ENCODE measurements at places on chromosomes 12 and 14.

DNA sequence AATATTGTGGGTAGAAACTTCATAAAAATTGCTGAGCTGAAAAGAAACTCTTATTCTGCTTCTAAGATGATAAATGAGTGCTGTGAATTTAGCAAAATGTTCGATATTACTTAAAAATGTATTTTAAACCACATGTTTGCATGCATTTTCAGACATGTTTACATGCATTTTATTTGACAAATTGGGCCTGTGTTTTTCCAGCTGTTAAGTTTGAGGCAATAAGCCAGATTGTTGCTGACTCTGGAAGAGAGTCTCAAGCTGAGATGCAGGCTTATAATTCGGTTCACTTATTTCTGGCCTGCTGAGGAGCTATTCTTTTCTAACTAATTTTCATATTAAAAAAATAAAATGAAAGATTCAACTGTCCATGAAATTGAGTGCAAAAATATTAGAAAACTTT is 110.1 kb downstream of the SYNE2 start:
- no peak for DNase-seq

- no peak for DNase-seq
Measured at GRCh38 chr14:105876158-105876557, 349.8 kb downstream of the TMEM121 start.

DNA sequence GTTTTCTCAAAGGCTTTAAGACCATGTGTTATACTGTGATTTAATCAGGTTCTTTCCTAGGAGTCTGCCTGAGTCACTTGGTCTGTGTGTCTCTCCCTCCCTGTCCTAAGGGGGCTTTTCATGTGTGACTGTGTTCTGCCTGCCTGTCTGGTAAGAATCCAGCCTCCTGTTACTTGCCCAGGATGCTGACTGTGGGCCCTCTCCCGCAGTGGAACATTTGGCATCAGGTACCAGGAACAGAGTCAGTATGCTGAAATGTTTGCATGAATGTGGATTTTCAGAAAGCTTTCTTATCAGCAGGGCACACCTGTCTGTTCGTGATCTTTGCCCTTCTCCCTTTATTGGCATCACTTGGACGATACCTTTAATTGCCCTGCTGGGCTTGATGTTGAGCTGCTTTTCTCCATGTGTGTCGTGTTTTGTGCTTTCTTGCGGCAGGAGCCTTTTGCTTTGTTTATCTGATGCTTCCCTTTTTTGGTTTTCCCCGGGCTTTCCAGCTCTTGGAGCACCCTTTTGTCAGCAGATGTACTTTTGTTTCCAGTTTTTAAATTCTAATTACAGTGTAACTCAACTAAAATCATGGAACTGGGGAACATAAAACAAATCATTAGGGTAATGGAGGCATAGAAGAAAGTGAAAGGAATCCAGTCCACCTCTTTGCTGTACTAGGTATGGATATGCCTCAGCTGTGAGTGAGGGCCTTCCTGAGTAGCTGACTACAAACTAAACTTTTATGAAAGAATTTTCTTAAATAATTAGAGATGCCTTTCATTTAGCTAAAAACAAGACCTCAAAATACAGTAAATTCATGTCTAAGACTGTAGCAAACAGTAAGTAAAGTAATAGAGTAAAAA is 72.5 kb downstream of the TRAF3 start:
- no peak for DNase-seq

DNA sequence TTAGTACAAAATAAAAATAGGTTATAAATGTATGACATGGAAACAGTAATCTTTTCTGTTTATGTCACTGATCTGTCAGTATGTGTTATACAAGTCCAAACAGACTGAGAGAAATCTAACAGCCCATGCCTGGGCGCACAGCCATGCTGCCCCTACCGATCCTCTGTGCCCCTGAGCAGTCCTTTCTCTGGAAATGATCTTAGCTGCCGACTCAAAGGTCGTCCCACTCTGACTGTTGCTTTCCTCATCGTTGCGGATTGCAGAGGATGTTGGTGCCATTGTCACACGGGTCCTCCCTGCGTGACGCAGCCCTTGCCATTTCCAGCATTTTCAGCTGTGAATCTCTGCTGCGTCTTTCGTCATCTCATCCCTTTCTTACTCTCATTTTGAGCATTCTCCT is 82.9 kb upstream of the DYNC1H1 start:
- DNase-seq: no peak

DNA sequence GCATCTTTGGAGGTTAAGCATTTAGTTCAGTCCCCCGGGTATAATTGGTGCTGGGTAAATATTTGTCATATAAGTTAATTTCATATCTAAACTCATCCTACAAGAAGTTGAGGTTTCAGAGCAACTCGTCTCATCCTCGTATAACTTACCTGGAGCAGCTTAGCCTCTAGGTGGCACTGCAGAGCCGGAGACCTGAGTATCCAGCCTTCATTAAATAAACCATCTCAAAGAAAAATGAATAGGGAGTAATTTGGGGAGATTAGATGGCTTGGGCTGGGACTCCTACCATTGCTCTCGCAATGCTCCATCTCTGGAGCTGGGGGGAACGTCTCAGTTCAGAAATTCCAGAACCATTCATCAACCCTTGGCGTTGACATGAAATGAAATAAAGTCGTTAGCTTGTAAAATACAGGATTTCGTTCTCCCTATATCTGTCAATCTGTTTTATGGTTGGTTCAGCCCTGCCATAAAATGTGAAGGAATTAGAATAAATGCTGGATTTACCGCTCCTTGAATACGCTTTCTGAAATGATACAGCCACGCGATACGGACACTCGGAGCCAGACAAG is 122.9 kb upstream of the TMEM132D start:
- no peak for DNase-seq

DNA sequence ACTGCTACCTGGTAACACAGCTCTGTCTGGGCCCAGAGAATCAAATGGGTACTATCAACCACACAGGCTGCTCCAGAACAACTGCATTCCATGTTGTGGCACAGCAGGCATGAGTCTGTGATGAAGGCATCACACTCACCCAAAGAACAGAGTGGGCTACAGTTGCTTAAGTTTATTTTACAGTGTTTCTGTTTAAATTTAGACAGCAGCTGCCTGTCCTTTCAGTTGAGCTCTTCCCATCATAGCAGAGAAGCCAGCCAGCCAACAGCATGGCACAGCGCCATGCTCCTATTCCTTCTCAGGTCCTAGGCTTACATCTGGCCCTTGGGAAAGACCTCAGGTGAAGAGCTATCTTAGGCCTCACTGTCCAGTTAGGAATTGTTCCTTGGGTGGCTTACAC is 147.0 kb upstream of the FRMD6 start:
- no peak for DNase-seq

GRCh38 chr14:31128601-31129526 is 78.7 kb downstream of the HECTD1 start:
- no peak for DNase-seq

GRCh38 chr12:32828552-32828951 is 68.0 kb downstream of the PKP2 start:
- no peak for DNase-seq

DNA sequence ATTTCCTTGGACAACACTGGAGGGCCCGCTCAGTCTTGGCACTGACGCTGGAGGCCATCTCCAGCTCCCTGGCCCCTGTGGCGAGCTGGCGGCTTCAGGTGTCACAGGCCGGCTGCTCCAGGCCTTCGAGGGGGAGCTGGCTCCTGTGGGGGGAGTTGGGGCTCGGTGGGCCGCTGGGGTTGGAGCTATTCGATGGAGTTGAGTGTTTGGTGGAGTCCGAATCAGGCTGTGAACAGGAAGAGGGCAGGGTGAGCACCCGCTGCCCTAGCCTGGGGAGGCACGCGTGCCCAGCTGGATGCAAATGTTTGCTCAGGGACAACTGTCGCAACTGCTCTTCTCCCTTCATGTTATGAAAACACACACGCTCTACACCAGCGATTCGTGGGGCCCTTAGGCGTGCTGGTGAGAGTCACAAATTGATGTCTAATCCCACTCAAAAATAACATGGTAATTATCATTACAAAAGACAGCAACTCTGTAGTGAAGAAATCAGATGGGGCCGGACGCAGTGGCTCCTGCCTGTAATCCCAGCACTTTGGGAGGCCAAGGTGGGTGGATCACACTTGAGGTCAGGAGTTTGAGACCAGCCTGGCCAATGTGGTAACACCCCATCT is 11.3 kb downstream of the AMN start:
- no peak for DNase-seq

DNA sequence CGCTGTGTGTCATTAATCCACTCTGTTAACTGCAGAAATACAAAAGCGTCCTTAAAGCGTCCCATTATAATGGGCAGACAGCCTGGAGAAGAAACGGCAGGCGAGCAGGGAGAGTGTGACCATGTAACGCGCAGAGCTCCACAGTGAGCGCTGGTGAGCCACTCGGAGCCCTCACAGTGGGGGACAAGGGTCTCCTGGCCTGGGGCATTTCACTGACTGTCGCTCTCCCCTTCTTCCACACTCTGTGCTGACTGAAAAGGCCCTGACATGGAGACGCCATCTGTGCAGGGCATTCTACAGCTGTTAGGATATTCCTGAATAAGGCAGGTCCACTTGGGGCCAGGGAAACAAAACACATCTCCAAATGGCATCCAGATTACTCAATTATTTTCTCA is 24.2 kb downstream of the CCDC92 start:
- DNase-seq: no peak

DNA sequence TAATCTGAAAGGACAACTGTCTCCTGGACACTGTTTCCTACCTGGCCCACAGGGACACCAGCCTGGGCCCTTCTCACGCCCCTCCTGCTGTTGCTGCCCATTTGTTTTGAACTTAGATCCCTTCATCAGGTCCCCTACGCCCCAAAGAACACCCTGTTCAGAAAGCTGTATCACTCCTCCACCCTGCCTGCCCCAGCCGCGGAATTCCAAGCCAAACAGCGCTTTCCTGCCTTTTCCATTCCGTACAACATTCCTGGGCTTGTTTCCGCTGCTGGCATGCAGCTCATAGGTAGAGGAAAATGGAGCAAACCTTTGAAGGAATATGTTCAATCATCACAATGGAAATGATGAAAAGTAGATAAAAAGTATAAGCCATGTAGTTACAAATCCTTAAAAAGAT is 12.8 kb upstream of the GSG1 start:
- DNase-seq: no peak

DNA sequence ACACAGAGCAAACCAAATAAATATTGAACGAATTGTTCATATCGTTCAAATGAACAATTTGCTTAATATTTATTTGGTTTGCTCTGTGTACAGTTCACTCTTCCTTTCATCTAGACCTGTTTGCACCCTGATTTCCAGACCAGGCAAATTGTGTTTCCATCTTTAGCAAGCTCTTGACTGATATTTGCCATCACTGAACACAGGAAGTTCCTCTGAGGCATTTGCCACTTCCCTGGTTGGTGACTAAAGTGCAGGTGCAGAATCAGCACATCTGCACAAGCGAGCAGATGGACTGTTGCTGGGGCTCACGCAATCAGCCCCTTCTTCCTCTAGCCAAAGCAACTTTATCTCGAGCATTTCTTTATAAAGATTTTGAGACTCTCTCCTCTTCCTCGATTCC is 112.9 kb downstream of the DAAM1 start:
- DNase-seq: no peak

- DNase-seq: no peak
Measured at GRCh38 chr12:106580671-106581508, 1.9 kb upstream of the RFX4 start.

DNA sequence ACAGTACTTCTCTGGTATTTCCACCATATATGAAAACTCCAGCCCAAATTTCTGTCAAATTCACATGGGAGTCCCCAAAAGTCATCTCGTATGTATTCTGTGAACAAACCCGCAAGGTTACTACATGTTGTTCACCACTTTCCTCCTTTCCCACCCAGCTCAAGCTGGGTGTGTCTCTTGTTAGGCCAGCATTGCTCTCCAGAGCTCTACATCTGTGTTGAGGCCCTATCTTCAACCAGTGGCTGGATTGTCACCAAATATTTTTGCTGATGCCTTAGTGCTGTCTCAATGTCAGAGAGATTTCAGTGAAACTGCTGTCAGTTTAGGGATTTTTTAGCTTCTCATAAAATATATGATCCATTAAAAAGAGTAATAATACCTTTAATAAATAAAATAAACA is 230.9 kb downstream of the BTG1 start:
- DNase-seq: no peak

DNA sequence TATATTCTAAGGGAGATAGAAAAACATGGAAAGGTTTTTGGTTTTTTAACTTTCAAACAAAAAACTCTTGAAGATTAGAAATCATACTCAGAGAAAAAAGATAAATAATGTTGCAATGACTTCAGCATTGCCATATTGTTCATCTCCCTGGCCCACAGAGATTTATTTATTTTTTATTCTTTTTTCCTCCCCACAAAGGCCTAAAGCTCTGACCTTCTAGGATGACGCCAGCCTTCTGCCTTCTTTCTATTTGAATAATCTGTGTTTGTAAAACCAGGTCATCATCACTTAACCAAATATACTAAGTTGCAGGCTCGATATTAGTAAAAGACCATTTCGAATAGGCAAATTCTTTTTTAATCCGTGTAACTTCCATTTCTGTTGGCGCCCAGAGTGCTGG is 4.4 kb upstream of the DCP1B start:
- DNase-seq: no peak

GRCh38 chr14:23539248-23540140 is 12.1 kb downstream of the ZFHX2 start:
- DNase-seq: no peak

DNA sequence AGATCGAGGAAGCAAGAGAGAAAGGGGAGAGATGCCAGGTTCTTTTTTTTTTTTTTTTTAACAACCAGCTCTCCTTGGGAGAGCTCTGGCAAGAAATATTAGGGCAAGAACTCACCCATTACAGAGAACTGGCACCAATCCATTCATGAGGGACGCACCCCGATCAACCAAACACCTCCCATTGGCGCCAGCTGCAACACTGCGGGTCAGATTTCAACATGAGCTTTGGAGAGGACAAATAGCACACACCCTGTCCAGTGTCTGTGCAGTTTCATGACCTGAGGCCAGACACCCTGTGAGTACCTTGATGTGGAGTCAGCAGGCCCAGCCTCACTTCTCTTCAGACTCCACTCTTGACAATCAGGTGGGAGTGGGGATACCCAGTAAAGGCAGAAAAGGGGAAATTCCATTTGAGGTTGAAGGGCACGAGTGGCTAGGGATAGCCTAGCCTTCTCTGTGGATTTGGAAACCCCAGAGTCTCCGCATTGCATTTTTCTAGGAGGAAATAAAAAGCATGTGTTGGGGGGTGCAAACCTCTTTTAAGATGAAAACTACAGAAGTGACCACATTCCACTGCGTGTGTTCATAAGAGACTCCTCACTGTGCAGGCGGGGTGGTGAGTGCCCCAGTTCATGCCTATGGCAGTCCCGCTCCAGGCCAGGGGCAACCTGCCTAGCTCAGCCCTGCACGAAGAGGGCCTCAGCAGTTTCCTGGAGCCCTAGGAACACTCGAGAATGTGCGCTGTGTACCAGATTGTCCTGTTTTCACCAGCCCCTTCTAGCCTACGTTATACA is 42.4 kb upstream of the GPATCH2L start:
- no peak for DNase-seq

- no peak for DNase-seq
Measured at GRCh38 chr12:93751864-93752610, 74.9 kb downstream of the CRADD start.

All from stimulated activated CD8-positive, alpha-beta memory T cell treated with anti-CD3 and anti-CD28 coated beads, Interleukin-4, amount 100 ng/mL, for 1 hour (primary cell).